Frontal cortex (tissue), 4 donors: ENCODE measurements at places on chromosomes 4 and X.

- DNase-seq = no peak
Measured at GRCh38 chr4:6880691-6881090, 28.9 kb upstream of the TBC1D14 start.

DNA sequence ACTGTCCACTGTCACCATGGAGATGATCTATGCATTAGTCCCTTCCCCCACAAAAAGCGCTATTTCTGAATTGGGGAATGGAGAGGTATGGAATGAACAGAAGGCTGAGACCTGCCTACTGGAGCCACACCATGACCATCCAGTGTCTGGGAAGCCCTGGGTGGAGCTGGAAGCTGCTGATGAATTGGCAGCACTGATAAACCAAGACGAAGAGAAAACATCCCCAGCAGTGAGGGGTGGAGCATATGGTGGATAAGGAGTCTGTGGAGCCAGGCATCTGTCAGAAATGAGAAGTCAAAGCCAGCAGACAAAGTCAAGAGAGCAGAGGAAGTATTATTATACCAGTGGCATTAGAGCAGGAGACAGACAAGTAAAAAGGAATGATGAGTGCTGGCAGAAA is 13.2 kb downstream of the CC2D2A start:
- DNase-seq = no peak

DNA sequence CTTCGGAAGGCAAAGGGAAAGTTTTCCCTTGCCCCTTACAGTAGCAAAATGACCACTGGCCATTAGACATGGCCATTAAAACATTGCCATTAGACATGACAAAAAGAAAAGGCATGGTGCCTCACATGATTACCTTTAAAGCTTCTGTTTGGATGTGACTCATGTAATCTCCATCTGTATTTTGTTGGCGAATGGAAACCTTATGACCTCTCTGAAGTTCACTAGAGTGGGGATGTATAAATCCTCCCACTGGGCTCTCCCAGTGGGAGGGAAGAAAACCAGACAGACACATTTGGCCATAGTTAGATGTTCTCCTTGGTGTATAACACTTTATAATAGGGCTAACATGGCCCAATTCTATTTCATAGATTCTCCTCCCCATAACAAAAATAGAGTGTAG is 152.6 kb downstream of the MAGEB17 start:
- no peak for DNase-seq

DNA sequence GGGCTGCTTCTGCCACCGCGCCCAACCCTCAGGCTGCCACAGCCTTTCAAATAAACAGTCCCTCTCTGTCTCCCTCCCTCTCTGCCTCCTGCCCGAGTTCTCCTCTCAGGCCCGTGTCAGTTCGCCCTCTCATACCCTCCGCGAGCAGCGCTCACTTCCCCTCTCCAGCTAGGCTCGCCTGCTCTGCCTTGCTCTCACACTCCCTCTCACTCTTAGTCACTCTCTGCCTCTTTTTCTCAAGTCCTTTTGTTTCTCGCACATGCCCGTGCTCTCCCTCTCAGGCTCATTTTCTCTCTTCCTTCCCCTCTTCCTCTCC is 3.2 kb downstream of the EFNB1 start:
- no peak for DNase-seq
